Fibroblast of skin of scalp (primary cell): ENCODE measurements at places on chromosomes 13 and 19.

DNA sequence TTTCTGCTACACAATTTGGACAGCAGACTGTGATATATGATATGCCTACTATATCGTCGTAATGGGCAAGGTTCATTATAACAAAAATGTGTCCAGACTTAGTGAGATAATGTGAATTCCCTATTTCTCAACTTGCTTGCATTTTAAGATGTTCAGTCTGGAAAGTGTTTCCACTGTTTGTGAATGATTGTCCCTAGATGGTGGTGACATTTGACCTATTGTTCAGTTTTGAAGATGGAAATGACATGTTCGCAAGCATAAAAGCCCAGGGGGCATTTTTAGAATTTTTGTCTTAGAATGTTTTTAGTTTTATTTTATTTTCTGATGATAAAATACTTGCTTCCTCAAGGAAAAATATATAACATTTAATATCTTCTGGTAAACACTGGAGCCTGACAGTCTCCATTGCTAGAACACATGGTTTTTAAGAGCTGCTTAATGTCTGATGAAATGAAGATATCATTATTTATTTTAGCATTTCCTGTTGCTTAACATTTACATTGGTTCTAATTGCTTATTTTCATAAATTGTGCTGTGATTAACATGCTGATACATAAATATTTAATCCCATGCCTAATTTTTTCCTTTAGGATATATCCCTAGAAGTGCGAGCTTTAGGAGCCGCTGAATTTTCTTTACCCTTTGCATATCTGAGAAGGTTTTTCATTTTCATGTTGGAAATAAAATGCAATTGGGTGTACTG lies 27.1 kb downstream of the MBNL2 start:
- no peak for DNase-seq

GRCh38 chr19:27892500-27892899 lies 1320.5 kb downstream of the UQCRFS1 start:
- DNase-seq, result no peak

DNA sequence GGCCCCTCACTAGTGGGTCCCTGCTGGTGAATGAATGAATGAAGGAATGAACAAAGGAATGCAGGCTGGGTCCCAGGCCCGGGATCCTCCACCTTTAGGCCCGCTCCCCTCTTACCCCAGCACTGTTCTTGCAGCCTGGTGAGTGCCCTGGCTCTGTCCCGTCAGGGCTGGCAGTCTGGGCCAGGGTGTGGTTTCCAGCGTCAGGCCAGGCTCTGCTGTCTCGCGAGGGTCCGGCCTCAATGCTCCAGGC lies 317 bp downstream of the LYL1 start:
- DNase-seq, result no peak

- DNase-seq, result peak; percentile 61
Observed at GRCh38 chr19:49497047-49497788, 984 bp downstream of the RPS11 start.

- DNase-seq, result no peak
Observed at GRCh38 chr13:102089177-102089576, 312.7 kb downstream of the FGF14 start.

DNA sequence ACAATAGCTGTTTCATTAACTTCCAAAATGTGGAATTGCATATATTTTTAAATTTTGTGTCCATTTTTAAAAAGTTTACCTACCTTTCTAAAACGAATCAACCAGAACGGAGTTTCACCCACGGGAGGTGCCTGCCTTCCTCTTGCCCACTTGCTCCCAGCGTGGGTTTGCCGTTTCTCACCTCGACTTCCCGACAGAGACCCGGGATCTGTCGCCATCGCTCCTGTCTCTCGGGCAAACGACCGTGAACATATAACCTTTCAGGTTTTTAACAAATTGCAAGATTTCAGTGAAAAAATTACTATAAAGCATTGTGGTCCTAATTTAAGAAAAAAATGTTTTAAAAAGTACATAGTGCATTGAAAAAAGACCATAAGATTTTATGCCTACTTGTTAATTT lies 4.2 kb downstream of the TMEM255B start:
- DNase-seq, result no peak

- DNase-seq, result no peak
Observed at GRCh38 chr13:103238441-103238840, 172.2 kb upstream of the SLC10A2 start.

DNA sequence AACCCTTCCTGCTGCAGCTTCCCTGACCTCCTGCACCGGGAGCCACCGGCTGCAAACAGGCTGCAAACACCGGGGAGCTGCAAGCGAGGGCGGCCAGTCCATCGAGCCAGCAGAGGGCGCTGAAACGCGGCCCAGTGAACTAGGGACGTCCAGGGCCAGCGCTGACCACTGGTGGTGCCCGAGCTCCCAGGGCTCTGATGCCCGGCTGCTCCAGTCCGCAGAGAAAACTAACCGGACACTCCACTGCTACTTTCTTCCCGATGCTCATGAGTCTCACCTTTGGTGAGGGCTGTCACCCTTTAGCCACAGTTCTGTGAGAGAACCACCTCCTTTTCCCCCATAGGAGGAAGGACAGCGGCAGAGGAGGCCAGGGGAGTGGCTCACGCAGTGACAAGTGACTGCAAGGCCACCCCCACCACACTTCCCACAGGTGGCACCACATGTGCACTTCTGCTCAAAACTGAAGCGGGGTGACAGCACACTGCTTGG lies 82.8 kb upstream of the MTIF3 start:
- peak; percentile 62 for DNase-seq
